ENCODE measurements at places on chromosomes 1 and 21. TPM values are rescaled to one million over a fixed set of nuclear protein-coding genes. Genes with fewer than 3 reads are reported as not detected.

- H3K4me3 ChIP-seq: no peak overlapping the region
- H3K27ac ChIP-seq: no peak overlapping the region
- H3K36me3 ChIP-seq: no peaks in the 10 kb centered on the region
- peaks cover 58% of the 10 kb centered on the region for H3K27me3 ChIP-seq
- peaks cover 20% of the 10 kb centered on the region for H3K4me1 ChIP-seq
Measured at GRCh38 chr1:31712630-31713029, 8.8 kb upstream of the COL16A1 start.

- no peak overlapping the region for H3K4me3 ChIP-seq
- no peaks in the 10 kb centered on the region for H3K4me1 ChIP-seq
- no peaks in the 10 kb centered on the region for H3K27me3 ChIP-seq
- peaks cover 20% of the 10 kb centered on the region for H3K36me3 ChIP-seq
Measured at GRCh38 chr1:229086686-229087085, 184.2 kb upstream of the RAB4A start.

DNA sequence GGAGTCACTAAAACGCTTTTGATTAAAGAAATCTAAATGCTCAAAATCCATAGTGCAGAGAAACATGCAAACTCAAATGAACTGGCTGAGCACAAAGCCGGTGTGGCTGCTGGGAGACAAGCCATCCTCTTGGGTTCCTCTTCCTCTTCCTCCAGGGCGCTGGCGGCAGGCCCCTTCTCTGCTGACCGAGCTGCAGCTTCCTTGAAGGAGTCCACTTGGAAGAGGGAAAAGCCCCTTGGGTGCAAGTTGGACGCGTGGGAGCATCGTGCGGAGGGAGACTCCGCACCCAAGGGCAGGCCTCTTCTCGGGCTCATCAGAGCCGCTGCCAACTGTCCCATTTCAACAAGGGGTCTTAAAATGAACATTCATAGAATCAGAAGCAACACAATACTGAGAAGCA is 7.9 kb downstream of the CCNL2 start:
- H3K36me3 ChIP-seq: no peaks in the 10 kb centered on the region
- DNase-seq: no peak
- H3K27ac ChIP-seq: no peak overlapping the region
- H3K4me3 ChIP-seq: no peak overlapping the region
- peaks cover 29% of the 10 kb centered on the region for H3K4me1 ChIP-seq

The HPCAL4 gene
- 32.5 TPM for total RNA-seq

The FCRL4 gene
- not detected for total RNA-seq

The NR0B2 gene
- not detected for total RNA-seq

The TAL1 gene
- total RNA-seq: not detected

Data from naive thymus-derived CD8-positive, alpha-beta T cell (primary cell).